ENCODE measurements at places on chromosomes 7 and 10. TPM values are rescaled to one million over a fixed set of nuclear protein-coding genes. Genes with fewer than 3 reads are reported as not detected.

DNA sequence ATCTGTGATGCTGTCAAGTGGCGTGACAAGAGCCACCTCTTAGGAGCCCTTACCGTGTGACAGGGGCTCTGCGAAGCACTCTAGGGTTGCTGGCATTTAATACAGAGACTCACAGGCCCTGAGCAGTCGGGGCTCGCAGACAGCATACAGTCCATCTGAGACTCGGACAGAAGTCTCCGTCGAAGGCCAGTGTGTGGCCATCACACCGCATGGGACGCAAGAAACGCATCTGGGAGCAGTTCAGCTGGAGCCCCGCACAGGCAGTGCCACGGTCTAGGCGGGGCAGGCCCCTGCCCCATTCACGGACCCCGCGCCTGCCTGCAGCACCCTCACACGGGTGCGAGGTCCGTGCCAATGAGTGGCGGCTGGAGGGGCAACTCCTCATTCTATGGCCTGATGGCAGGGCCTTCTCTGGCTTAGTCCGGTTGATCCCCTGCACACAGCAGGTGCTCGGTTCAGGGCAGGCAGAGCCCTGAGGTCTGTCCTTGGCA, 33.6 kb downstream of the IQCE start:
- no peak for DNase-seq

- DNase-seq: no peak
Measured at GRCh38 chr10:80598951-80599350, 61.2 kb downstream of the SH2D4B start.

HTR5A gene
- total RNA-seq: not detected

DNA sequence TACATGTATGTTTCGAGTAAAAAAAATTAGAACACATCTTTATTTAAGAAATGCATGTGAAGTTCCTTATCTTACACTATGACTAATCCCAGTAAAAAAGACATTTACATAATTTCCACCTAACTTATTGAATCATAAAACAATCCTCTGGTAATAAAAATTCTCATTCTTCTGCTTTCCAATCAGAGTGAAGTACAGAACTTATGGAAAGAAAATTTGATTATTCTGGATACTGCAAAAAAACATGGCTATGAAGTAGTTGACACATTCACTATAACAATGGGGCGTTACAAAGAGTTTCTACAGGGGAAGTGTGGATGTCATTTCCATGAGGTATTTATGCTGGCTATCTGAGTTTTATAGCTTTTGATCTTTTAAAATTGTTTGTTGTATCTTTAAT, 57.7 kb upstream of the WNT16 start:
- no peak for DNase-seq

GRCh38 chr10:130333185-130333584, 197.0 kb downstream of the GLRX3 start:
- DNase-seq: no peak

DNA sequence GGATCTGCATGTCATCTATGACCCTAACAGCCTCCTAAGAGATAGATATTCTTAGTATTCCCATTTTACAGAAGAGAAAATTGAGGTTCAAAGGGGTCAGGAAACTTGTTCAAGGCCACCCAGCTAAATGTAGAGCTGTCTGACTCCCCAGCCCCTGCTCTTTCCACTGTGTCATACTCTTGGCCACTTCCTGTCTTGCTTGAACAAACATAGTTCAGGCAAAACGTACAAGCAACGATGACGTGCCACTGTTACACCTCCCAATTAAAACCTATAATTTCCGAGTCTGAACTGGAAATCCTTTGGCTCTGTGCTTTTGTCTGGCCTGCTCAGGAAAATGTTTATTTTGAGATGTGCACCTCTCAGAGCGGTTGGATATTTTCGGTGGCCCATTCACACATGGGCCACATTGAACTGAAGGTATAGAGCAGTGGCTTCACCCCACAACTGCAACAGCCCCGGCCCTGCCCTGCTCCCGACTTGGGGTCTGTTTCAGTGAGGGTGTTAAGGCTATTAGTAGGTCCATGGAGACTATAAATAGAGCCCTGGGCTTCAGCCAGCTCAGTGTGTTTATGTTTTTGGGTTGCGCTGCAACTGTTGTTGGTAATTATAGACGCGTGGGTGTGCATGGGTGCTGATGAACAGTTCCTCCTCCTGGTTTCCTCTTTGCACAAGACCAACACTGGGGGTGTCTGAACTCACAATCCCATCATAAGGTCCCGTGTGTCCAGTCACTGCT, 172.3 kb upstream of the ADO start:
- no peak for DNase-seq

DNA sequence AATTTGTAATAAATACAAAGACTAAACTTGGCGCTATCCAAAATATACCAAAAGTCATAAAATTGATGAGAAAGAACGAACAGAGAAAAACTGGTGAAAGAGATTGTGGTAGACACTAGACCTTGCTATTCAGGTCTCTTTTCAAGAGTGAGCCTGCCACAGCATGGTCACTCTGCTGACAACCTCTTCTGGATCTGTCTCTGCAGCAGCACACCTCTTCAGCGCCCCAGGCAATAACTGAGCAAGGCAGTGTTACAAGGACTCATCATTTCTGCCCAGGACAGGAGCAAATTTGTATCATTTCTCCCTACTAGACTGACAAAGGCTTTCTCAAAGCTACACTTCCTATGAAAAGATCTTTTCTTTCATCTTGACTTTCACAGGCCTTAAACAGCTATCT, 976.0 kb downstream of the DNAJB9 start:
- no peak for DNase-seq
